PC-9 (cell line): ENCODE measurements at places on chromosomes 16 and 17. TPM values are rescaled to one million over a fixed set of nuclear protein-coding genes. Genes with fewer than 3 reads are reported as not detected.

DNA sequence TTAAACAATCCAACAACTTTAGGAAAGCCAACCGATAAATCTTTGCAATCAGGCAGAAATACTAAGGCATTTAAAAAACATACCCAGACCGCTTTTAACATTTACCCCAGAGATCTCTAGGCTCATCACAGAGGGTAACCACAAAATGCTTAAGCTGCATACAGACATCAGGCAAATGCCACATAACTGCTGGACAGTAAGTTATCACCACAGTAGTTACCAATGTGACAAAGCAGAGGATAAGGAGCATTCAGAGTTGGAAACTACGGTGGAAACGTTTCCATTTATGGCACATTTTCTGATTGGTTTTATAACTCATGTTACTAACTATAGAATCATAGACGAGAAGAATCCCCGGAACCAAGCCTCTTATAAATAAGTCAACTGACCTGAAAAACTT is 77.5 kb downstream of the KANSL1 start:
- DNase-seq = no peak

The OR3A3 gene
- not detected in 2 replicates for total RNA-seq

The NME2 gene
- 600 and 826 TPM in 2 replicates for total RNA-seq

DNA sequence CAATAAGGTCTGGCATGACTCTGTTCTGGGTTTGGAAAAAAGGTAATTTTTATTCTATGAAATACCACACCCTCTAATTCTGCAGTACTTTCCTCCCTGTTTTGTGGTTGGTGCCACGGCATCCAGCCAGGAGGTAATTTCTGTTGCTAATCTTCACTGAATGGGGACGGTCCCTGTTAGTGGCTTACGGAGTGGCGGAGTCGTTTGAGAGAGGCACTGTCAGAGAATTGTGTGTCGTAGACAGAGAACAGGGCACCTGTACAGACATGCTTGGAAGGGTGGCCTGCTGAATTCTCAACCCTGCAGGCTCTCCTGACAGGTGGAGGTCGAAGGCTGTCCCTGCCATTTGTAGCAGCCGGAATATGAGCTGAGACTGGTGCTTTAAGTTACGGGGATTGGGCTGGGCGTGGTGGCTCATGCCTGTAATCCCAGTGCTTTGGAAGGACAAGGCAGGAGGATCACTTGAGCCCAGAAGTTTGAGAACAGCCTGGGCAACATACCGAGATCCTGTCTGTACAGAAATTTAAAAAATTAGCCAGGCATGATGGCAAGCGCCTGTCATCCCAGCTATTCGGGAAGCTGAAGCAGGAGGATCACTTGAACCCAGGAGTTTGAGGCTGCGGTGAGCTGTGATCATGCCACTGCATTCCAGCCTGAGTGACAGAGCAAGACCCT is 33.2 kb downstream of the EEF2K start:
- DNase-seq = no peak

DNA sequence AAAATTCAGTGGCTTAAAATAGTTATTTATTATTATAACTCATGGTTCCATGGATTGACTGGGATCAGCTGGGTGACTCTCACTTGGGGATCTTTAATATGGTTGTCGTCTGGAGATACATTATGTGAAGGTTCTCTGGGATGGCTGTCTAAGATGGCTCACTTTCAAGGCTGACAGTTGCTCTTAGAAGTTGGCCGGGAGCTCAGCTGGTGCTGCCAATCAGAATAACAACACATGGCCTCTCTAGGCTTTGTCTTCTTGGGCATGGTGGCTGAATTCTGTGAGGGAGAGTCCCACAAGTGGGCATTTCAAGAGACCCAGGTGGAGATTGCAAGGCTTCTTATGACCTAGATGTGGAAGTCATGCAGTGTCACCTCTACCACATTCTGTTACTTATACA is 269.7 kb downstream of the CA10 start:
- no peak for DNase-seq

The ATAD5 gene
- 12.5 and 14.1 TPM in 2 replicates for total RNA-seq

DNA sequence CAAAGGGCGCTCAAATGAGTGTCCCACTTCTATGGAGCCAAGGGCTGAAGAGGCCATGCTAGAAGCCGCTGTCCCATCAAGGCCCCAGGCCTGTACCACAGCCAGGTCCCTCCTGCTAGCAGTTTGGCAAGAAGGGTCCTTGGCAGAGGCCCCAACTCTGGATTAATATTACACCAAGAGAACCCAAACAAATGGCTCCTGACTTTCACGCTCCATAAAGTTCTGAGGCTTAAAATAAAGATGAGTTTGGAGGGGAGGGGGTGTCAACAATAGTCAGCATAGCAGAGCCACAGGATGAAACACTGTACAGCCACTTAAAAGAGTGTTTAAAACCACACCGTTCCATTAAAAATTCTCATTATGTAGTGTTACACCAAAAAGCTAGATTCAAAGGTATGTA is 30.5 kb downstream of the CUEDC1 start:
- DNase-seq = no peak

The TEX14 gene
- total RNA-seq = 0.28 and 0.55 TPM in 2 replicates

The SEPTIN12 gene
- not detected in 2 replicates for total RNA-seq

DNA sequence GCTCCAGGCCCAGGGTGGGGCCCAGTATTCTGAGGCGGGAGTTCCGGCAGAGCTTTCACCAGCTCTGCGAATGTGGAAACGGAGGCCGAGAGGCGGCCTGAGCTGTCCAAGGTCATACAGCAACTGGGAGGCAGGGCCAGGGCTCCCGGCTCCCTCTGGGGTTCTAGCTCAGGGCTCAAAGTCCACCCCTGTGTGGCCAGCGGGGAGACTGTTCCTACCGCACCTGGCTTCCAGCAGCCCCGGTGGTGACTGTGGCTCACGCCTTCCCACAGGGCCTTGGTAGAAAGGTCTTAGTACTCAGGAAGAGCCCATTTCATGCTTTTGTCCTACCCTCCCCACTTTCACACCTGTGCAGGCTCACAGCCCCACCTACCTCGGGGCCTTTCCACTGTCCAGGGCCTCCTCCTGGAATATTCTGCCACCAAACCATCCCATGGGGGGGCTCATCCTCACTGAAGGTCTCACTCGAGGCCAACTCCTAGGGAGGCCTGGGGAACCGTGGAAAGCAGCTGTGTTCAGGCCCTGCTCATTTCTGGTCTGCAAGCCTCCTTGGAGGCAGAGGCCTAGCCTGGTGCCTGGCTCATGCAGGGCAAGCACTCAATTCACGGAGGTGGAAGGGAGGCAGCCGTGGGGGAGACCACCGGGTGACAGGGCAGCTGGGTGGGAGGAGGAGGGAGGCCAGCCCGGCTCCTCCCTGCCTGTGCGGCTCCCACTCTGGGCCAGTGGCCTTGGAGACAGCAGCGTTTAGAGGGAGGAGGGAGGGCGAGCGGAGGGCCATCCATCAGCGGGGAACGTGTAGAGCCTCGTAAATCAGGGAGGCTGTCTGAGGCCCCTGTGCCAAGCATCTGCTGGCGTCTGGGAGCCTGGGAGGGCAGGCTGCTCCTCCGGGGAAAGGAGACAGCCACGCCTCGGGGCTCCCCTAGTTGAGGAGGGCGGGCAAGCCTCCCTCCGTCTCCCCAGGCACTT is 12.7 kb upstream of the DOC2B start:
- DNase-seq = no peak

DNA sequence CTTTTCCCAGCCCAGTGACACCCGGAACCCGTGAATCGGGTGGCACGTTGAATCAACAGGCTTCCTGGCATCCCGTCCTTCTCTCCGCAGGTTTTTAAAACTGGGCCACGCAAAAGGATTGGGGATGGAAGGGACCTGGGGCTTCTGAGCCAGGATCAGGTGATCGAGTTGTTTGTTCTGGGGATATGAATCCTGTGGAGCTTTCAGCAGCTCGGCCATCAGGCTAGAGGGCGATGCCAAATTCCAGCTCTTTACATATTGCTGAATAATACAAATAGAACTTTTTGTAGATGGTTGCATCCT is 473 bp downstream of the SUPT6H start:
- DNase-seq = no peak

The TEX19 gene
- 0.24 and 0.28 TPM in 2 replicates for total RNA-seq

DNA sequence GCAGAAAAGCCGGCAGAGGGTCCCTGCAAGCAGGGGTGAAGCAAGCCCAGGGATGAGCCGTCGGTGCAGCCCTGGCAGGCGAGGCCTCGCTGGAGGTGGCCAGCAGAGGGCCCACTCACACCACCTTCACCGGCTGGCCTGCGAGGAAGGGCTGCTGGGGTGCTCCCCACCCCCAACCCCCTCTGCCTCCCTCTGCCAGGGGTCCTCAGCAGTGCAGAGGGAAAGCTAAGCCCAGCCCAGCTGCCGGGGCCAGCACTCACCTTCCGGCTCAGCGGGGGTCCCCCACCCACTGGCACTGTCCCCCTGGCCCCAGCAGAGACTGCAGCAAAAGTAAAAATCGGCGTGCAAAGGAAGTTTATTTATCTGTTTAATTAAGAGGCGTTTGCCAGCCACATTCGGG is 113.4 kb downstream of the ENGASE start:
- peak; percentile 22 for DNase-seq

DNA sequence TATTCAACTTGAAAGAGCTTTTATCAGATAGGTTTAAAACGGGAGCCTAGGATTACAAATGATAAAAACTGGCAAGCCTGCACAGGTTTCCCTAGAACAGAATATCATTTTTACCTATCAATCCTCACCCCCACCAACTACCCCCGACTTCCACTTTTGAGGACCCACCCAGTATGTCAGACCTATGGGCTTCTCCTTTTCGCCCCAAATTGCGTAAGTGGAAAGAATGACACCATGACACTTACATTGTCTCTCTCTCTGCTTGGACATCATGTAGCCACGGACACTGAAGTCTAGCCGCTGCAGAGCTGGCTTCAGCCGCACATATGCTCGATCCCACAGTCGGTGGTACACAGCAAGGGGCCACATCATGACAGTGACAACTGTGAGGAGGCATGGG is 7.4 kb upstream of the PSMC3IP start:
- DNase-seq = no peak

The RAD51D gene
- 7.8 and 9.7 TPM in 2 replicates for total RNA-seq

GRCh38 chr17:8100111-8100510 is 12.6 kb upstream of the ALOX12B start:
- no peak for DNase-seq

The ZNF750 gene
- total RNA-seq = 0.35 and 0.44 TPM in 2 replicates

GRCh38 chr16:62100651-62101050 is 64.4 kb upstream of the CDH8 start:
- DNase-seq = no peak

The MYH8 gene
- not detected in 2 replicates for total RNA-seq

DNA sequence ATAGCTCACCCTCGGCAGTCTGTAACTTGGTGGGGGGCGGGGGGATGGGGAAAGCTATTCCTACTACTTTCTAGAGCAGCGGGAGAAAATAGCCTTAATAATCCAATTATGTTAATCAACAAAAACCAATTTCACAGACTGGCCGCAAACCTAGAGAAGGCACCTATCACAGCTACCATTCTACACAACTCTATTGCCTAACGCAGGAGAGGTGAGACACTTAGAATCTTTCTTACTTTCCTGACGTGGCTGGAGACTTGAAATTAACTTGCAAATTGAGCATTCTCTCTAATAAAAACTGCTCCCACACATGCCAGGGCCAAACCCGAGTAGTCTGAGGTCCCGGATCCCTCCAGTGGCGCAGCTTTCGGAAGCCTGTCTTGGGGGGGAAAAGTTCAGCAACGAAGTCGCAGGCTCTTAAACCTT is 794 bp downstream of the SMG6 start:
- no peak for DNase-seq

GRCh38 chr17:75550139-75550465 is 24.6 kb downstream of the LLGL2 start:
- no peak for DNase-seq

DNA sequence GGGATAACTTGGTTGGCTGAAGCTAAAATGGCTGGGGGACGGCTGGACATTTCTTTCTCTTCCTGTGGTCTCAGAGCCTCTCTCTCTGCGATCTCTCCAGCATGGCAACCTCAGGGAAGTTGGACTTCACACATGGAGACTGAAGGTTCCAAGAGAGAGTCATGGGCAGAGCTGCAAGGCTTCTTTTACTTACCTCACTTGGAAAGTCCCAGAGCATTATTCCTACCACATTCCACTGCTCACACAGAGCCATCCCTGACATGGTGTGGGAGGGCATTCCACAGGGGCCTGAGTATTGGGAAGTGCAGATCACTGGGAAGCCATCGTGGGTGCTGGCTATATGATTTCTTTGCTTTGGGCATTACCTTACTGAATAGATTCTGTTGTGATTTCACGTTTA is 9.8 kb upstream of the SLC6A2 start:
- no peak for DNase-seq

The PRAC1 gene
- total RNA-seq = not detected in 2 replicates

- no peak for DNase-seq
These were observed 83.3 kb upstream of the TNRC6C start for GRCh38 chr17:77875051-77875780.

DNA sequence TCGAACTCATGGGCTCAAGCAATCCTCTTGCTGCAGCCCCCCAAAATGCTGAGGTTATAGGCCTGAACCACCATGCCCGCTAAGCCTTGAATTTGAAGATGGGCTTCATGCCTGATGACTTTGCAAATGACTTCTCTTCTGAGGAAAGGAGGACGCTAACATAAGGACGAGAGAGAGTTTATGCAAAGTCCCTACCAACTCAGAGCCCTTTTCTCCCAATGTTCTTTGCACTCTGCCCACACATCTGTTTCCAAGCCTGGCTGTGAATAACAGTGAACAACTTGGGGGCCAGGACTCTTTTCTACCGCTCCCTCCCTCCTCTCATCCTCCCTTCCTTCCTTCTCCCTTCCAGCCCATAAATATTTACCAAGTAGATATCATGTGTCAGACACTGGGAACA is 8.5 kb upstream of the NPIPB2 start:
- DNase-seq = no peak

GRCh38 chr17:33137426-33137825 is 145.8 kb downstream of the SPACA3 start:
- DNase-seq = no peak

DNA sequence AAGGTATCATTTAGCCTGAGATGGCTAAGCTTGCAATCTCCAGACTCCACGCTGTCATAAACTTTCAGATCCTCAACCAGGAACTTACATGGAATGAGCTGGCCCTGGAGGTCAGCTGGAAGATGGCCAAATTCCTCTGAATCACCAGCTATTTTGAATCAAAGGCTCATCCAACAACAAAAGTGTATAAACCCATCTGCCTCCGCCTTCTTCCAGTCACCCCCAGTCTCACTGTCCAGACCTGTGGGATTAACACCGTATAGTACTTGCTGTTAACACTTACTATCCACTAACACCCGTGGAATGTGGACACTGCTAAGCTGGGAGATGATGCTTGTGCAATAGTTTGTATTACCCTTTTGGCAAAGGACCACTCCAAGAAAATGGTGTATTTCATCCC is 1.9 kb upstream of the LCMT1 start:
- peak; percentile 90 for DNase-seq

GRCh38 chr17:29376667-29377270 is 13.4 kb upstream of the TAOK1 start:
- DNase-seq = no peak

The CCL16 gene
- not detected in 2 replicates for total RNA-seq

GRCh38 chr16:88282564-88283395 is 100.0 kb upstream of the ZNF469 start:
- no peak for DNase-seq

DNA sequence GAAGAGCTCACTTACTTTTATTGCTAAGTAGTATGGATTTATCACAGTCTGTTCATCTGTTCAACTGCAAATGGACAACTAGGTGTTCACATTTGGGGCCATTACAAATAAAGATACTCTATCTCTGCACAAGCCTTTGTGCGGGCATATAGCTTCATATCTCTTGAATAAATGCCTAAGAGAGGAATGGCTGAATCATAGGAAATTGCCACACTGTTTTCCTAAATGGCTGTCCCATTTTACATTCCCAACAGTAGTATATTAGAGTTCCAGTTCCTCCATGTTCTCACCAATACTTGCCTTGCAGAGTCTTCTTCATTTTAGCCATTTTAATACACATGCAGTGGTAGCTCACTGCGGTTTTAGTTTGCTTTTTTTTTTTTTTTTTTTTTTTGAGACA is 20.5 kb downstream of the NSMCE1 start:
- no peak for DNase-seq

The SP6 gene
- 13.3 and 14.9 TPM in 2 replicates for total RNA-seq

The HOXB1 gene
- total RNA-seq = not detected in 2 replicates
